AG20443 (cell line): ENCODE measurements at places on chromosomes 1 and 21.

DNA sequence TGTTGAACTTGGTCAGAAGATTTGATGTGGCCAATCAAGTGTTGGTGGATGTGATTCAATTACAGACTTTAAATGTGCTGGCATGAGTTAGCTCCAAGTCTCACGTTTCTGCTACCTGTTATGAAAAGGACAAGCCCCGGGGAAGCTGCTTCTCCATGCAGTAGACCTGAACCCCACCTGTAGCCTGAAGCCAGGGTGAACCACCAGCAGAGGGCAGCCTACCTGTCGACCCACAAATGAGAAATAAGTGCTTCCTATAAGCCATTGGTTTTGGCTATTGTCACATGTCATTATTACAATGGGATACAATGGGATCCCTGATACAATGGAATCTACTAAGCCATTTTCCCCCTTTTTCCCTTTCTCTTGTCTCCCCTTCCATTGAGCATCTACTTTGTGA is 230.2 kb downstream of the PRDM2 start:
- no peak for DNase-seq

GRCh38 chr21:37849506-37850102 is 66.7 kb downstream of the KCNJ6 start:
- peak; percentile 82 for DNase-seq

- DNase-seq: peak; percentile 62
These were observed 54.7 kb downstream of the STUM start for GRCh38 chr1:226603022-226603857.

DNA sequence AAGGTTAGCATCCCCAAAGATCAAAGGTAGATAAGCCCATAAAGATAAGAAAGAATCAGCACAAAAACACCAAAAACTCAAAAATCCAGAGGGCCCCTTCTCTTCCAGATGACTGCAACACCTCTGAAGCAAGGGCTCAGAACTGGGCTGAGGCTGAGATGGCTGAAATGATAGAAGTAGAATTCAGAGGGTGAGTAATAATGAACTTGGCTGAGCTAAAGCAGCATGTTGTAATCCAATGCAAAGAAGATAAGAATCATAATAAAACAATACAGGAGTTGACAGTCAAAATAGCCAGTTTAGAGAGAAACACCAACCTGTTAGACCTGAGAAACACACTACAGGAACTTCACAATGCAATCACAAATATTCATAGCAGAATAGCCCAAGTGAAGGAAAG is 406.9 kb upstream of the CXADR start:
- no peak for DNase-seq

DNA sequence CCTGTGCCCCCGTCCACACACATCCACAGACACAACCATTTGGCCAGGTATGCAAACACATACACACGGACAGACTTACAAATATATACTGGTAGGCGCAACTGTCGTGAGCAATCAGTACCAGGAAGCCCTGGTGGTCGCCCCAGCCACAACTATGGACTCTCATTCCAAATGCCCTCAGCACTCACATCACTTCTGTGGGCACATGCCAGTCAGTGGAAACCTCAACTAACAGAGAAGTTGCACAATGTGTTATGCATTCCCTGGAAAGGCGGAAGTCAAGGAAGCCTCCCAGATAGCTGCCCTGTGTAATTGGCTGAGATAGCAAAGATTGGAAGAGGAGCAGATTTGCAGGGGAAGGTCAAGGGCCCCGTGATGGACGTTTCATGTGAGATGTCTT is 1.4 kb upstream of the HEYL start:
- no peak for DNase-seq

DNA sequence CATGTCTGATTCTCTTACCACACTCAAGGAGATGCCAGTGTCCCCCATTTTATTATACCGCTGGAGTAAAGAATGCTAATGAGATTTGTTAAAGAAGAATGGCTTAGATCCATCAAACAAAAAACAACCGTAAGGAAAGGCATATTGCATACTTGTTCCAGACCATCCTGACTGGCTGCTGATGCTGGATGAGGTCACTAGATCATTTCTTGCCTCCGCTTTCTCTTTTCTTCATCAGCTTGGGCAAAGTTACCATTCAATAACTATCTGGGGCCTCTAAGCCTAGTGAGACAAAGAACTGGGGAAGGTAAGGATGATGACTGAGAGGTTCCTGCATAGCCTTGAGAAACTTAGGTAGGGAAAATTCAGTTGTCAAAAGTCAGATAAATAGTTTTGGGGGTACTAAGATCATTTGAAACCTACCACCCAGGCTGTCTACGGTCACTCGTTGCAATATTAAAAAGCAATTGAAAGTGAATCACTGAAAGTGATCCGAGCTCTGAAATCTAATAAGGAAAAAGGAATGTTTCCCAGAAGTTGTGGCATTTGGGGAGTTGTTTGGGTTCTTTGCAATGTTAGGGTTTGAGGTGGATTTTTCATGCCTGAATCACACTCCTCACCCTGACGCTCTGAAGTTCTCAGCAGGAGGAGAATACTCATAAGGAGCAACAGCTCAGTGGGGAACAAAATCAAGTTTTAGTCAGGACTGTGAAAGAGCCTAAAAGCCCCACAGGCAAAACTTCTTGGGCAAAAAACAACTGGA is 176.8 kb downstream of the HHIPL2 start:
- DNase-seq: peak; percentile 88

DNA sequence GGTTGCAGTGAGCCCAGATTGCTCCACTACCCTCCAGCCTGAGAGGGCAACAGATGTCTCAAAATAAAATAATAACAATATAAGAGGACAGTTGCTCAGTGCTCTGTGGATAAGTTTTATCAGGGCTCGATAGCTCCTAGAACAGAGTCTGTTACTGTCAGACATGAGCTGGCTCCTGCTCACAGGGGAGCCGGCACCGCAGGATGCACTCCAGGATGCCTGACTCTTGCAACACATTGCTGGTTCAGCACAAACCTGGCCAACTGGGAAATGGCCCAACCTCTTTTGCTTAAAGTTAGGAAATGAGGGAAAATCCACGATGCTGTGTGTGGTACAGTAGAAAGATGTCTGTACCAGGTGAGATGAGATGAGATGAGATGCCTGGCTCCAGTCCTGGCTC is 5.8 kb upstream of the CTSE start:
- peak; percentile 53 for DNase-seq

DNA sequence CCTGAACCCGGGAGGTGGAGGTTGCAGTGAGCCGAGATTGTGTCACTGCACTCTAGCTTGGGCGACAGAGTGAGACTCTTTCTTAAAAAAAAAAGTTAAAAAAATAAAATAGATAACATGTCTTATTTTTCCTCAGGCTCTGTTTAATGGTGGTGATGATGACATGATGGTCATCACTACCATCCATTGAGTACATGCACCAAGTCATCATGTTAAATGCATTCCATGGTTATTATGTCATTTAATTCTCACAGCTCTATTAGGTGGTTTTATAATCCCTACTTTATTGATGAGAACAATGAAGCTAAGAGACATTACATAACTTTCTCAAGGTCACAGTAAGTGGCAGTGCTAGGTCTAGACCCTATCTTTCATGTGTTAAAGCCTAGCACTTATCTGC is 34.4 kb upstream of the MAB21L3 start:
- no peak for DNase-seq

DNA sequence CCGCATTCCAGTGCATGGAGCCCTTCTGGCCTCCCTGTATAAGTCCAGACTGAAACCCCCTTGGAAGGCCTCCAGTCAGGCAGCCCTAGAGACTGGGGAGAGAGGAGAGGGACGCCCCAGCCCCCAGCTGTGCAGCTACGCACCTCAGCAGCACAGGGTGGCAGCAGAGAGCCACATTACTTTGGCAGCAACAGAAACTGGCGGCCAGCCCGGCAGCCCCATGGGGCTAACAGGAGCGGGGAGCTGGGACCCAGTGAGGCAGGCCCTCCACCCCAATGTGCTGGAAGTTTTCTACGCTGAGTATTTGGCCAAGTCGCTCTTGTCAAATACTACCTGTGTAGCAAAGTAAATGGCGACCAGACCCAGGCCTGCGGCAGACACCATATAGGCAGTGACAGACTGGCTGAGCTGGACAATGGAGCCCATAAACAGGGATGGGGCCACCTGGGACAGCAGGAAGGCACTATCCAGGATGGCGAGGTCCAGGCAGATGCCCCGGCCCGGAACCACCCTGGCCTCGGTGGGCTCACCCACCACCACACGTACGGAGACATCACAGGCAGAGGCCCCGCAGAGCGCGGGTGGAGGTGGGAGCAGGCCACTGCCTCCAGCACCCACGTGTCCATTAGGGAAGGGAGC is 21.2 kb downstream of the SLC45A3 start:
- DNase-seq: peak; percentile 93

- DNase-seq: no peak
These were observed 26.9 kb downstream of the ITPKB start for GRCh38 chr1:226711976-226712741.

- DNase-seq: no peak
These were observed 154.7 kb downstream of the PTGER3 start for GRCh38 chr1:70892930-70893329.
